ENCODE measurements at places on chromosomes 5 and 9.

- peak; percentile 29 for DNase-seq
Observed at GRCh38 chr9:91896513-91897121, 53.4 kb downstream of the ROR2 start.

- no peak for DNase-seq
Observed at GRCh38 chr5:168878135-168878745, 299.1 kb upstream of the PANK3 start.

- no peak for DNase-seq
Observed at GRCh38 chr9:5553211-5553610, 42.9 kb downstream of the PDCD1LG2 start.

- no peak for DNase-seq
Observed at GRCh38 chr5:159105145-159106053, 5.7 kb upstream of the EBF1 start.

- no peak for DNase-seq
Observed at GRCh38 chr9:114371973-114372917, 15.5 kb downstream of the AKNA start.

DNA sequence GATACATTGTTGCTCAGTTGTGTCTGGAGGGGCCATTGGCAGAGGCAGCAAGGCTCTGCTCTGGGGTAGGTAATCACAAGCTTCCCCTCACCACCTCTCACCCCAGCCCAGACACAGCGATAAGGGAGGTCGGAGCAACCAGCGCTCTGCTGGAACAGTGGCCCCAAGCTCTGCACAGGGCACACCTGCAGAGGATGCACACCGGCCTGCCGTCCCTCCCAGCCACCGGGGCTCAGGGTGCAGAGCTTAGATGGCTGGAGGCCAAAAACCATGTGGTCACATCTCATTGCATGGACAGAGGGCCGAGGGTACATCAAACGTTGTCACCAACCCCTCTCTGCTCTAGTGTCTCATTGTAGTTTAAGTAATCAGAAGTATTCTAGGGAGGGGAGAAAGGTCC is 95.4 kb upstream of the ICE1 start:
- no peak for DNase-seq

DNA sequence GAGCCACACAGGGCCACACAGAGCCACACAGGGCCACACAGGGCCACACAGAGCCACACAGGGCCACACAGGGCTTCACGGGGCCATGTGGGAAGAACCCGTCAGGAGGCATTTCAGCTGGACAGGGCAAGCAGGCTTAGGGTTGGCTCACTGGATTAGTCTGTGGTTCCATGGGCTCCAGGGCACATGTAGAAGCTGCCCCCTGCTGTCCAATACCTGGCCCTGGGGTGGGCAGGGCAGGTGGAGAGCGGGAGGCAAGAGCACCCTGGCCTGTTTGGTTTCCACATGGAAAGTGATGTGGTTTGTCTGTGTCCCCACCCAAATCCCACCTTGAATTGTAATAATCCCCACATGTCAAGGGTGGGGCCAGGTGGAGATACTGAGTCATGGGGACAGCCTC is 16.4 kb upstream of the LPCAT1 start:
- DNase-seq: no peak

DNA sequence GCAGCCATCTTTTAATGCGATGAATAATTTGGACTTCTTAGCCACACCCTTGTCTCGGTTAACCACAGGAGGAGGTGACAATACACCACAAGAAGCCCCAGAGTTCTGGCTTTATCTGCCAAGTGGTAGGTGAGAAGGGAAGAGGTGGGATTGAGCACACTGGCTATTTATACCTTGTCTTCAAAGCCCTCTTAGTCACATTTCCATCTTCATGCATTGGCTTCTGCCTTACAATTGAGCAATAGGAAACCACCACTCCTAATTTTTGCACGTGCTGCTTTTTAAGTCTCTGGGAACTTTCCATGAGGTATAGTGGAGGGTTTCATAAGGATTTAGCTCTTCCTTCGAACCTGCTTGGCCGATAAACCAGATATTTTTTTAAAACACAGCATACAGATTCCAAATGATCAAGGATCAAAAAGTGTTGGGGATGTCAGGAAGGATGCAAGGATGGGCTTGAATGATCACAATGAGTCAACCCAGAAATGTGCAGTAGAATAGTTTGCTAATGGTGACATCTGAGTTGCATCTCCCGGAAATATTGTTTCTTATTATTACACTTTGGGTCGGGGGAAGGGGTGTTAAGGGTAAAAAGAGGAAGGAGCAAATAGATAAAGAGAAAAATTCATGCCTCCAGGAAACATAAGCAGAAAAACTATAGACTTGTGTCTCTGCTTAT is 25.5 kb downstream of the PLAC8L1 start:
- DNase-seq: peak; percentile 25

DNA sequence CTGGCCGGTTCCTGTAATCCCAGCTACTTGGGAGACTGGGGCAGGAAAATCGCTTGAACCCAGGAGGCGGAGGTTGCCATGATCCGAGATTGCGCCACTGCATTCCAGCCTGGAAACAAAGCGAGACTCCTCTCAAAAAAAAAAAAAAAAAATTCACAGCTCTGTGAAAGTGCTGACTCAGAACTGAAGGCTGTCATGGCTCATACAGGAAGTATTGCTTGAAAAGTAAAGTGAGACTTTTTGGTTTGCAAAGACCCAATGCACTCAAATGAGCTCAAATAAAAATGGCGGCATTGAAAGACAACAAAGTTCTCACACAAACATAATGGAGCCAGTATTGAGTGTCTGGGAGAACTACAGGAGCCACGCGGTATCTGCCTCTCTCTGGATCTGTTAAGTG is 202.1 kb downstream of the FBXL7 start:
- no peak for DNase-seq

DNA sequence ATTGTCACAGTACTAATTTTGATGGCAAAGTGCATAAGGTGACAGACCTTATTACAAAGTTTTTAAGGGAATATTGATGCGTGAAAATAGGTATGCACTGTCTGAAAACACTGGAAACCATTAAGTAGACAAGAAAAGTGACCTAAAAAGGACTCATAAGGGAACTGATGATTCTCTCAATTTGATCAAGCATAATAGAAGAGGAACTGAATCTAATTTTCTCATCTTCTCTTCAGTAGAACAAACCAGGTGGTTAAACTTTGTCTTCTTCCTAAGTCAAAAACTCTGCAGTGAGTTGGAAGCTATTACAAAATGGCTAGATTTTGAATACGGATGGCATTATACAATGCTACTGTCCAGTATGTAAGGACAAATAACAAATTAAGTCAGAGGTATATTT is 53.4 kb downstream of the RNF145 start:
- DNase-seq: no peak

GRCh38 chr5:73947906-73948640 is 322.1 kb downstream of the ARHGEF28 start:
- DNase-seq: no peak

Measured in AG20443 (cell line).